NCI-H1436 treated with DMSO at 0.1 percent for 48 hours (cell line): ENCODE measurements at places on chromosomes 12 and 14.

DNA sequence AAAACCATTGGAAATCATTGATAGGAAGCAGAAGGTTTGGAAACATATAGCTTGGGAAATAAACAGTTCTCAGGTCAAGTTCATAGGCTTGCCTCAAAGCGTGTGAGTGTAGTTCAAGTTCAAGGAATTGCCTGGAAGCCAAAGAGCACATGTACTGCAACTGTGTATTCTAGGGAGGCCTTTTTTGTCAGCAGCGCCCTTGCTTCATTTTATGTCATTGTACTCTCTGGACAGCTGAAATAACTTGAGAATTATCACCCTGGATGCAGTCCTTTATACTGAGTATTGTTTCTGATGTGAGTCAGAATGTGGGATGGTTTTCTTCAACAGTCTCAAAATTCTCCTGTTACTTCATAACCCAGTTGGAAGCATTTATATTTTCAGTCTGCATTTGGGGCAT, 16.0 kb upstream of the EVL start:
- no peak for DNase-seq

DNA sequence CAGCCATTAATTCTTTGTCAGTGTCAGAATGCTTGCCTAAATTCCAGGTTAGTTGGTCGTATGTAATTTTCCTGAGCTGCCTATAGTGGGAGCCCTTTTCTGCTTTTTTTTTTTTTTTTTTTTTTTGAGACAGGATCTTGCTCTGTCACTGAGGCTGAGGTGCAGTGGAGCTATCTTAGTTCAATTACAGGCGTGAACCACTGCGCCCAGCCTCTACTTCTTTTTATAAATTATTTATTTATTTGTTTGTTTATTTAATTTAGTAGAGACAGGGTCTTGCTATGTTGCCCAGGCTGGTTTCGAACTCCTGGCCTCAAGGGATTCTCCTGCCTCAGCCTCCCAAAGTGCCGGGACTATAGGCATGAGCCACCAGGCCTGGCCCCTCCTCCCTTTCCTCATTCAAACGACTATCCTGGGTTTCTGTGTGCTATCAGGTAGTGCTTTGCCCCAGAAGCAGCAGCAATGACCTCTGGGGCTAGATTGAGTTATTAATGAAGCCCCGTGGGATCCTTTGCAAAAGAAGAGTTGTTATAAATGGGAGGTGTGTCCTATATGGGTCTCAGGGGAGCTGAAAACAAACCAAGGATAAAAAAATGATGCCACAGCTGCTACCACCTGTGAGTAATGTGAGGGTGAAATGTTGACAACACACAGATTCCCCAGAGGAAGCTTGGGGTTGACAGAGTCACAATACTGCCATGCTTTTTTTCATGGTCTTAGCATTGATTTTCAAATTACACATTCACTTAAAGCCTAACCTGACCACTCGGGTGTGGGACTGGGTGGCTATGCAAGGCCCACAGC, 34.6 kb upstream of the NFKBIA start:
- peak; percentile 7 for DNase-seq

DNA sequence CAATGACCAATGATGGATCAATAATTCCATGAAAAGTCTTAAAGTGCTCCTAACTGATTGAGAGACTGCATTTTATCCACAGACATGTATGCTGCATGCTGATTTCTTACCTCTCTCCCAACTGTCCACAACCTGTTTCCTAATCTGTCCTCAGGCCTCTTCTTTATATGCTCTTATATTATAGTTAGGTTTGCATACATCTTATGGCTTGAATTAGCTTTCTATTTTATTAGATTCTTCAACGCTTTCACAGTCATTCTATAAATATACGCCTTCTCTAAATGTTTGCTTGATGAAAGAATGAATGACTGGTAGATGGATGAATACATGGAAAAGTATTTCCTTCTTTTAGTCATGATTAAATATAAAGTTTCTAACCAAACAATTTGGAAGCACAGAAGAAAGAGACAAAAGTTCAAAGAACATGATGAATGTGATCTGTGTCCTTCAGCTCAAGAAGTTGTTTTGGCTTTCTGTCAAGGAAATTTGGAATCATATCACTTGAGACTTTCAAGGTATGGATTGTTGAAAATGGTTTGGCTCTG, 91.8 kb upstream of the NPAS3 start:
- DNase-seq = no peak

DNA sequence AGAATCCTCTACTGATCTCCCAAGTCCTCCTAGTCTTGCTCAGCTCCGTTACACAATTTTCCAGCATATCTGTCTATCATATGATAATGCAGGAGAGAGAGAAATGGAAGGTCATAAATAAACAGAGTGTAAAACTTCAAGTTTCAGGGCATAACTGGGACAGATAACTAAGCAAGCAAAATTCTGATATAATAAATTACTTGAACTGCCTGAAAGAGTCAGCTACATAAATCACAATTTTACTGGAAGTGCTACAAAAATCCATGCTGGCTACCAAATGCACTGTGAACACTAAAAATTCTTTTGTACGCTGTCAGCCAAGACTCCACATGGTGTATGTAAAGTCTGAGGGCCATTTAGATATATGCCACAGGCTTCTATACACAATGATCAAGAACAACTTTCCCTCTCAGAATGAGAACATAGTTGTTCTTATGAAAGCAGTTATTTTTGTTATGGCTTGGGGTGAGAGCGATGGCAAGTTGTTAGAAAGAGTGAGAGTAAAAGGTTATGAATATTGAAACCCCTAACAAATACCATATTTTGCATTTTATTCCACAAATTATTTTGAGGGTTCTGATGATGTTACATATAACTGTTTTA, 41.1 kb downstream of the GRIP1 start:
- no peak for DNase-seq

GRCh38 chr12:13171921-13172859, 24.3 kb upstream of the EMP1 start:
- no peak for DNase-seq

DNA sequence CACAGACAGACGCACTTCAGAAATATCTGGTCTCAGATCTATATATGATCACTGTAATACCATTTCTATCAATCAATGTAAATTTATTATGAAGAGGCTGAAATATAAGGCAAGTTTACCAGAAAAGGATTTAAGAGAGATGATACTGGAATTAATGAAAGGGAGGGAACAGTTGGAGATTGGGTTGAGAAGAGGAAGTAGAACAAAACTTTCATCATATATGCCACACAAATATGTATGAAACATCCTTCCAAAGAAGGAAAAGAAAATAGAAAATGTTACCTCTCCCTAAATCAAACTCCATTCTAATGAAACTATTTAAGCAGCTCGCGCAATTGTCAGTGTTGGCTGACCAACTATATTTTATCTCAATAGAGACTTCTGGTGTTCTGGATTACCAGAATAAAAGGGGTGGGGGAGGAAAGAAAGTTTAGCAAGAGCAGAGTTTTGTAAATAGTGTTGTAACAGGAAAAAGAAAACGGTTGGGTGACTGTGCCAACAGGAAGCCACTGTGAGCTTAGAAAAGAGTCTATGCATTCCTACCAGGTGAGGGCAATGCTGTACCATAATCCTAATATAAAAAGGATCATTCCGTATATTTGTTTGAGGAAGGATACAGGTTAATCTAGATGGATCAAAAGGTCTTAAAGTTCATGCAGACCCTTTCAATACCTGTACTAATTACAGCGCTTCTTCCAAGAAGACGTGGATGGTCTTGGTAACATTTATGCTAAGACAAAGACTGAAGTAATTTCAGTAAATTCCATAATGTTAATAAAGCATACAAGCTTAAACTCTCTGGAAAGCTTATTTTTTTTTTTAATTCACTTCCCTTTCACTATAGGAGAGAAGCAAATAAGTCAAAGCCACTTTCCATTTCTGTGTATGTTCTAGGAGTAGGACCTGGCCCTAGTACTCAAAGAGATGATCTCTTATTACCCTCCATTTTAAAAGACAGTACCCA, 14.5 kb upstream of the LLPH start:
- DNase-seq = no peak

GRCh38 chr12:106760184-106760531, 14.3 kb upstream of the RIC8B start:
- DNase-seq = no peak
